Smooth muscle cell of trachea (primary cell): ENCODE measurements at places on chromosomes 12 and 14. TPM values are rescaled to one million over a fixed set of nuclear protein-coding genes. Genes with fewer than 3 reads are reported as not detected.

Gene IAPP
- total RNA-seq = not detected in 2 replicates

Gene DIO3
- total RNA-seq = not detected in 2 replicates

Gene ITGB7
- total RNA-seq = 0.44 and 1.2 TPM in 2 replicates

Gene CAPZA3
- total RNA-seq = not detected in 2 replicates
